ENCODE measurements at places on chromosomes 2 and 18. TPM values are rescaled to one million over a fixed set of nuclear protein-coding genes. Genes with fewer than 3 reads are reported as not detected.

DNA sequence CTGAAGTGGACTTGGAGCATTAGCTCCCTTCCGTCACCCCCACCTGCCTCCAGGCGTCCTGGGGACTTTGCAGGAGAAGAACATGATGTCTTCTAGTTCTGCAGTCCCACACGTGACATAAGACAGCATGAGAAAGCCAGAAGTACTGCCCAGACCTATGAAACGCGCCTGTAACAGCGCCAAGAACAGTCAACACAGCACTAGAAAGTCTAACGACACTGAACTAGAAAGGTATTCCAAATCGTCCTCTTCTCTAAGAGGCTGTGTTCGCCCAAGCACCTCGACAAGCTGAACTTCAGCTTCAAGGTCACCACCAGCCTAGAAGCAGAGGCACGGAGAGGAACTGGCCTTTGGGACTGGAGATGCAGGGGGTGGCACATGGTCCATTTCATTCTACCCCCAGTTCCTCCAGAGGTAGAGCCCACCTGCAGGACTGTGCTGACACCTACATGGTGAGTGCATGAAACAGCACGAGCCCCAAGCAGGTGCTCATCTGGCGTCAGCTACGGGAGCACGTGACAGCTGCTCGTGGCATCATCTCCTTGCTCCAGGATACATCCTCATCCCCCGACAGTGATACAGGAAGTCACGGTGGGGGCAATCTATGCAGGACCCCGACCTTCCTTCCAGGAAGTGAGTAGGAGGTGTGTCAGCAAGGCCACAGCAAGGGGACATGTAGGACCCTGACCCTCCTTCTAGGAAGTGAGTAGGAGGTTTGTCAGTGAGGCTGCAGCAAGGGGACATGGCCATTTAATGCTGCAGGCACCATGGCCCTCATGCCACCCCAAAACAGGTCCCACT is 3.7 kb downstream of the HDAC4 start:
- no peak for DNase-seq

Gene COLEC12
- 0.19 TPM for total RNA-seq

- peak; percentile 55 for DNase-seq
These were observed 114.5 kb downstream of the RNF144A start for GRCh38 chr2:7031547-7032245.

DNA sequence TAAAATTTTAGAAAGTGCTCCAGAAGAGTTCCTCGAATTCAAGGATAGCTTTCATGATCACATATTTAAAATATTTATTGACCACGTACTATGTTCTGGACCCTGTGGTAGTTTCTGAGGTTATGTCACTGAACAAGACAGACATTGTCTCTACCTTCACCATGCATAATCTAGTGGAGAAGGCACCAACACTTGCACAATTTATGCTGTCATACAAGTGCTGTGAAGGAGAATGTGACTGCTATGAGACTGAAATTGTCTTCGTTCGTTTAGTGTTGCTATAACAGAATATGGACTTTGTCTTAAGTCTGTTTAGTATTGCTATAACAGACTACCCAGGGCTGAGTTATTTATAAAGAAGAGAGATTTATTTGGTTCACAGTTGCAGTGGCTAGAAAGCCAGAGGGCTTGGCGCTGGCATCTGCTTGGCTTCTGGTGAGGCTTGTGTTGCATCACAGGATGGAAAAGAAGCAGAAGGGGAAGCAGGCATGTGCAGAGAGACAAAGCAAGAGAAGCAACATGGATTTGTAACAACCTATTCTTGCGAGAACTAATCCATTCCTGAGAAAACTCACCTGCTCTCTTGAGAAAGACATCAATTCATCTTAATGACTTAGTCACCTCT is 50.0 kb upstream of the RFX8 start:
- no peak for DNase-seq

DNA sequence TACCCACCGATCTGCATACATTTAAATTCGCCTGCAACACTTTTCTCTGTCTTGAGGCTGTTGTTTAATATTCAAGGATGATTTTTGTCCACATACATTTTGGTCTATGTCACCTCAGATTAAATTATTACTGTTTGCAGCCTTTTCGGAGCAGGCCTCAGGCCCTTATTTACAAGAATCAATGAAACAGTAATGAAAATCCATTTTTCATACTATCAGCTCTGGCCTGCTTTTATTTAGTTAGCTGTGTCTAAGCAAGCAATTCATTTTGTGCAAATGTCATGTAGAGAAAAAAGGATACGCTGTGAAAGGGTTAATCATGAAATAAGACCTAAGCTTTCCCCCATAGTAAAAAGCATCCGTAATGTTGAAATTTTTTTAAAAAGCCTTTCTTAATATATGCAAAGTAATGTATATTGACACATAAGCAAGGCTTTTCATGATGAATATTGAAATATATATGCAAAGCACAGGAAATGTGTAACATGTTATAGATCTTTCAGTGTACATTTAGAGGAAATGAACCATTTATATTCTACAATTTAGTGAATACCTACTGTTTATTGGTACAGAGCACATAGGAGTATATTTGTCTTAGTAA is 1135.3 kb upstream of the ZEB2 start:
- no peak for DNase-seq

DNA sequence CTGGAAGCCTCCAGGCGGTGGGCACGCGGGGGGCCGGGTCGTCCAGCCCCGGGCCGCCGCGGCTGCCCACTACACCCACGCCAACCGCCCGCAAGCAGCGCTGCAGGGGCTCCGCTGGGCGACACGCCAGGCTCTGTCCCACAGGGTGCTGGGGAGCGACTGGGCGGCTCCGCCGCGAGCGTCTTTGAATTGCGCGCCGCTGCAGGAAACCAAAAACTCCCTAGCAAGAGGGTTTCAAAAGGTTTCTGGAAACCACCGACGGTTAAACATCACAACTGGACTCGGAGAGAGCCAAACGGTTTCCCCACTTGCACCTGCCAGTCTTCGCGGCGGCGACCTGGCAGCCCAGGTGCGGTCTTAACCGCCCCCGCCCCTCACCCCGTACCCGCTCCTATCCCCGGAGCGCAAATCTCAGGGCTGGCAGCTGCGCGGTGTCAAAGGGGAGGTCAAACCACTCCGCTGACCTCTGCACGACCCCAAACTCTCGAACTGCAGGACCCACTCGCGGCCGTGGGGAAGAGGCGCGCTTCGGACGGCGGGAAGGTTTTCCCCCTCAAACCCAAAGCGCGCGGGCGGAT is 1.0 kb downstream of the CXCR4 start:
- DNase-seq: peak; percentile 84

GRCh38 chr18:9722691-9723090 is 14.6 kb downstream of the RAB31 start:
- DNase-seq: no peak

Gene ZEB2
- 534 TPM for total RNA-seq

- peak; percentile 46 for DNase-seq
These were observed 566 bp upstream of the CMPK2 start for GRCh38 chr2:6866275-6866671.

DNA sequence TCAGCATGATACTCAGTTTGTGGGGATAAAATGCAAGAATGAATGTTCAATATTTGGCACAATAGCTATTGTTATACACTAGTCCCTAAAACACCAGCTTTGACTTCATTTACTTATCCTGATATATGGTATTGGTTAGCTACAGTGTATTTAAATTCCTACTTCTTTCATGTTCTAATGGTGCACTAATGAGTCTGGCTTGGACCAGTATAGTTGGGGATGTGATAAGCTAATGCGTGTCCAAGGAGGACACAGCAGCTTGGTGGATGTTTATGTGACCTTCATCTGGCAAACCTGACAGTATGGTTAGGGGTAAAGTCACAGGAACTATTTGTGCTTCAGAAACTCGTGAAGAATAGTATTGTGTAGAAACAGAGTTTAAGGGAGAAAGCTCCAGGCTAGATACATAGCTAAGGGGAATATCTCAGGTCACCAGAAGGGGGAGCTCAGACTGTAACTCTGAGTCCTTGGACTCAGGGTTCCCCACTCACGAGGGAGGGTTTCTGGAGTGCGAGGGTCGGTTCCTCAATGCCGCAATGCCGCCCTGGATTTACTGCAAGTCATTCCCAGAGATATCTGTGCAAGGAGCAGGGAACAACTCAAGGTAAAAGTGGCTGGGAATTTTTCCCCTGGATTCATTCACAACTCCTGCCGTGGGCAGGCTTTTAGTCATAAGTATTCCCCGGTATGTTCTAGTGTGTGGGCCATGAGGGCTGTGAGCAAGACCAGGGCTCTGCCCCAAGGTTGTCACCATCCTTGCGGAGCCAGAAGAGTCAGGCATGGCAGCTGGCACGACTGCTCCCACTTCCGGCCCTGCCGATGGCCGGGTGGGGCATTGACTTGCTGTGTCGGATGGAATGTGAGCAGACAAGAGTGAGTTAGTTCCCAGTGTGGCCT is 14.5 kb downstream of the IL1R2 start:
- DNase-seq: no peak

Gene RGPD3
- not detected for total RNA-seq

GRCh38 chr2:77363277-77363676 is 158.9 kb downstream of the LRRTM4 start:
- DNase-seq: no peak

Gene CEP76
- total RNA-seq: 11.1 TPM

GRCh38 chr2:221969087-221969829 is 329.5 kb downstream of the PAX3 start:
- DNase-seq: peak; percentile 1

- no peak for DNase-seq
These were observed 278.4 kb downstream of the PRKCE start for GRCh38 chr2:45929674-45930395.

Gene IL1RL1
- total RNA-seq: not detected

DNA sequence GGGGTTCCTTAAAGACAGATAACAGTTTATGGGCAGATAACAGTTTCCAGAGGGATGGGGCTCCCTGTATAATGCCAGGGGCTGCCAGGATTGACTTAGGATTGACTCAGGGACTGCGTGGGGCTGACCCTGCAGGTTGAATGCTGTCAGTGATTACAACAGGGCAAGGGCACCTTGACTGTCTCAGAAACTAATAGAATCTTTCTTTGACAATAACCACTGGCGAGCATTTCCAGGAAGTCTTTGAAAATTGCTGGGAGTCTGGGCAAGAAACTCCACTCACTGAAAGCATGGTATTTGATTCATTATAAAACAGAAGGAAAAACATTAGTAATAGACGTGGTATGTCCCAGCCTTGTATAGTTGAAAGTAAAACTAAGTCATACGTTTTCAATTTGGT is 101.0 kb downstream of the GPD2 start:
- DNase-seq: no peak

DNA sequence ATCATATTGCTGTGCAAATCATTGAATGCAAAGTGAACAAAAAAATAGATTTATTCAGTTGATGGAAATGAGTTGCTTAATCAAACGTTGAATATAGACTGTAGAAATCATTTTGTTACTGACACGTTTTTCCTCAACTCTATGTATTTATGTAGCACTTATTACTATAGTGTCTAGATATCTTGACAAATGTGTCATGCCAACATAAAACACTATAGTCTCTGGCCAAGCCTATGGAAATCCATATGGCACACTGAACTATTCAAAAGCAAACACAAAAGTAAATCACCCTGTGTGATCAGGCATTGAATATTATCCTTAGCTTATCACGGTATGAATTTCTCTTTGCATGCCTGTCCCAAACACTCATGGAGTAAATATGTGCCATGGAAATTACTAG is 131.3 kb downstream of the ZNF804A start:
- DNase-seq: no peak

GRCh38 chr2:189254268-189254883 is 74.8 kb upstream of the COL5A2 start:
- no peak for DNase-seq

Gene TMEM37
- 0.38 TPM for total RNA-seq

DNA sequence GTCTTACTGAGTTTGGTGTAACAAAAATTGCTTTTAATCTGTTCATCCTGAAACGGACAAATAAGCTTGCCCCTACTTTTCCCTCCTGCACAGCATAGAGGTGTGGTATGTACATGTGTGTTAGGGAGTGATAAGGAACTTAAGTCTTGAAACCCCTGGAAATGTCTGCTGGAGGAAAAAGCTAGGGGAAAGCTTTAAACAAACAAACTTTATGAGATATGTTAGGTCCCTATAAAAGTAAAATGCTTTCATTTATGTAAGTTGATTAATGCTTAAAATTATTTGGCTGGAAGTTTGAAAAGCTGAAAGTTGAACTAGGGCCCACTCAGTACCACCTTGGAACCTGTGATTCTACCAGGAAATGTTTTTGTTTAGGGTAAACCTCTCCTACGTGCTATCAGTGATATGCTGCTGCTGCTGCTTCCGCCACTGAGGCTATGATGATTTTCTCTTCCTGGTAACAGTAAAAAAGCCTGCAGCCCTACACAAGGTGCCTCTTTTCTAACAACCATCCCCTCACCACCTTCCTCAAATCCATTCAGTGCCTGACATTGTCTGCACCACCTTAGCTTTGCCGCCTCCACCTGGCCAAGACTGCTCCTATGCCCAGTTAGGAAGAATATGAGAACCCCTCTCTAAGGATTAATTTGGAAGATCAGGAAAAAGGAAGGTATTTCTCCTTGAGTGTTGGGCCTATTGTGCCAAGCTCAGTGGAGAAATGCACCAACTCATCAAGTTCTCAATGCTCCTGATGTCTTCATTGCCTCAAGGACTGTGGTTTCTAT is 2.5 kb upstream of the YES1 start:
- DNase-seq: no peak

DNA sequence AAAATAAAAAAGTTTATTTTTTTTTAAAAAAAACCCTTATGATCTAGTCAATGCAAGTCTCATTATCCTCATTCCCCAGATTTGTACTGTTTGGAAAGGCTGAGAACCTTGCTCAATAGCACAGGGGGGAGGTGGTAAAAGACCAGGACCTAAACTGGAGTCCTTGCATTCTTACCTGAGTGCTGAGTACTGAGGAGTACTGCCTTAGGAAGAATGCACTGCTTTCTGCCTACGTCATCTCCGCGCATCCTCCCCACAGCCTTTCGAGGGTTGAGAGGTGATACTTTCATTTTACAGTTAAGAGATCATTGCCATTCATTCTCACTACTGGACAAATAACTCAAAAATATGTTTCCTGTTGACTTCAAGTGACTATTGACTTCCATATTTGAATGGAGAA is 73.8 kb downstream of the MAP3K20 start:
- no peak for DNase-seq

DNA sequence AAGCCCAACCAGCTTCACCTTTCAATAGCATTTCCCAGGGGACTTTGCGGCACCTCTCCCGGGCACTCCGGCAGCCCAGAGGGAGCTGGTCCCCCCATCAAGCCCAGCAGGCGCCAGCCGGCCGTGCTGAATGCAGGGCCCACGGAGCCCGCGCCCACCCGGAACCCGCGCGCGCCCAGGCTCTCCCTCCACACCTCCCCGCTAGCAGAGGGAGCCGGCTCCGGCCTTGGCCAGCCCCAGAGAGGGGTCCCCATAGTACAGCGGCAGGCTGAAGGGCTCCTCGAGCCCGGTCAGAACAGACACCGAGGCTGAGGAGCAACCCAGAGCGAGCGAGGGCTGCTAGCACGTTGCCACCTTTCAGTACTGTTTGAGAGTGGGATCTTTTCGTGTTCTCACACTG is 300.8 kb downstream of the DSEL start:
- no peak for DNase-seq

- DNase-seq: no peak
These were observed 25.9 kb downstream of the GCG start for GRCh38 chr2:162126111-162126519.

Gene KIF5C
- 3.6 TPM for total RNA-seq

Gene ECEL1
- not detected for total RNA-seq

Gene ESPNL
- 0.35 TPM for total RNA-seq

Gene ARHGEF33
- total RNA-seq: 0.11 TPM

Measured in naive thymus-derived CD4-positive, alpha-beta T cell (primary cell).